ENCODE measurements at places on chromosomes 12 and 14.
A peak's percentile ranks its signal among the peaks of the same experiment; 100 is the strongest.

DNA sequence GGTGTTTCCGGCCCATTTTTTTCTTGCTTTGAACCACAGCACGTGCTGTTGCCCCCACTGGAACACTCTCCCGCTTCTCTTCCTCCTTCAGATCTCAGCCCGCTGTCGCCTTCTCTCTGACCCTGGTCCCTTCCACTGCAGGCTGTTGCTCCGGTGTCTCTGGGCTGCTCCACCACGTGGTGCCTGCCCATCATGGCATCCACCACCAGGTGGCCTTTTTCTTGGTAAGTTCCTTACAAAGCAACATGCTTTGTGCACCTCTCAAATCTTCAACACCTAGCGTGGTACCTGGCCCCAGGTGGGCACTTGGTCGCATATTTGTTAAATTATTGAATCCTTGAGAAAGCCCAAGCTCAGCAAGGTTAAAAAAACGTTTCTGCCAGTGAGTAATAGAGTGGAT, 19.1 kb downstream of the TUNAR start:
- DNase-seq, result no peak

GRCh38 chr12:106582641-106583230, at the start of gene RFX4:
Gene RFX4, plus strand, starts transcription at chr12:106583004. Its CDS starts 317 bp downstream, at chr12:106583321.
- DNase-seq, result no peak

GRCh38 chr12:7354529-7354928, 50.7 kb downstream of the ACSM4 start:
- no peak for DNase-seq

DNA sequence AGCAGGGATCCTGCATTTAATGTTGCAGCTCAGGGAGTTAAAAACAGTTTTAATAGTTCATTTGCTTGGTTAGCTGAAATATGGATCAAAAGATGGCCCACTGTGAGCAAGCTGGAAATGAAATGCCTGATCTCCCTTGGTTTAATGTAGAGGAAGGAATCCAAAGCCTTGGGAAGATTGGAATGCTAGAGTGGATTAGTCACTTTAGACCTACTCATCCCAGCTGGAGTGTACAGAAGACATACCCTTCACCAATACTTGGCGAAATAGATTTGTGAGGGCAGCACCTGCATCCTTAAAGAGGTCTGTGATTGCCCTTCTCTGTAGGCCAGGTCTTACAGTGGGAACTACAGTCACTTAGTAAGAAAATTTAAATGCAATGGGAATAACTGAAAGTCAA, 58.0 kb upstream of the KRAS start:
- peak; percentile 88 for DNase-seq

- no peak for DNase-seq
Observed at GRCh38 chr14:25247609-25248008, 197.7 kb upstream of the STXBP6 start.

GRCh38 chr12:122602456-122602855, 75.4 kb downstream of the KNTC1 start:
- no peak for DNase-seq

GRCh38 chr12:10409392-10409791, at the start of gene KLRC4:
Gene KLRC4, minus strand, starts transcription at chr12:10409757. Its CDS starts 182 bp downstream, at chr12:10409575.
- DNase-seq, result no peak

DNA sequence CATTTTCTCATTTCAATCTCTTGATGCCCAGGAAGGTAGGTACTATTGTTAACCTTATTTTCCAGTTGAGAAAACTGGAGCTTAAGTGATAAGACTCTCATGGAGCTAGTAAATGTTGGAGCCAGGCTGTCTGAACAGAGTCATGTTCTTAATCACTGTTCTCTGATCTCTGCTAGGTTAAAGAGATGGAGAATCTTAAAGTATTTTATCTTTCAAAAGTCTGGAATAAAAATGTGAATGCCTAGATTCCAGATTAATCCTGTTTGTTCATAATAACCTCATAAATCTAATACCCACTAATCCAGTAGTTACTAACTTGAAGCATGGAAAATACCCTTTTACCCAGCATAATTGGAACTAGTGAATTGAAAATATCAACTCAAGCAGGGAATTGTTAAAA, 341.0 kb upstream of the RGS6 start:
- DNase-seq, result no peak

DNA sequence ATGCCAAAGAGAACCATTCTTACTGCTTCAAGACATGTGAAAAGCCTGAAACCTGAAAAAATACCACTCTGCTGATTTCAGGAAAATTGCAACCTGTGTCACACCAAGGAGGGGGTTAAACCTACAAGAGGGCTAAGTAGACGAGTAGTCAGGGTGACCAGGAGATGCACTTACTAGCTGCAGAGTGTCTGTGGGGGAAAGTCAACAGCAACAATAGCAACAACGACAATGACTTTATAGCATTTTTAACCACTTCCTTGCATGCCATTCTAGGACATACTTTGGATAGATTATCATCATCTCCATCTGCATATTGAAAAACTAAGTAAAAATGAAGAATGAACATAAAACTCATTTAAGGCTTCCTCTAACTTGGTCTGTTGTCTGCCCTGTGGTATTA, 902.7 kb downstream of the BCL11B start:
- DNase-seq, result no peak

DNA sequence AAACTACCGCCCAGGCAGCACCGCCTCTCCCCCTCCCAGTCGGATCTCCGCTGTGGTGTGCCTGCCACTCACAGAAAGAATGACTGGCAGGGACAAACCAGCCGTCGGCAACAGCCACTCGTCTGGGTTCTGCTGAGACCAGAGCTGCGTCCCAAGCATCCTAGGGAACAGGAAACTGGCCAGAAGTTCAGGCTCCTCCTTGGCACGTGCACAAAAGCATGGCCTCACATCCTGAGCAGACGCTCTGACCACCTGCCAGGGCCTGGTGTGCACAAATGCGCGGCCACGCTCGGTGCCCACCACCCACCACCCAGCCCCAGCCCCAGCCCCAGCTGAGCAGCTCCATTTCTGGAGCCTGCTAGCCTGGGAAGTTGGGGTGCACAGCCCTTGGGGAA, 214.8 kb downstream of the DPF3 start:
- DNase-seq, result peak; percentile 36

DNA sequence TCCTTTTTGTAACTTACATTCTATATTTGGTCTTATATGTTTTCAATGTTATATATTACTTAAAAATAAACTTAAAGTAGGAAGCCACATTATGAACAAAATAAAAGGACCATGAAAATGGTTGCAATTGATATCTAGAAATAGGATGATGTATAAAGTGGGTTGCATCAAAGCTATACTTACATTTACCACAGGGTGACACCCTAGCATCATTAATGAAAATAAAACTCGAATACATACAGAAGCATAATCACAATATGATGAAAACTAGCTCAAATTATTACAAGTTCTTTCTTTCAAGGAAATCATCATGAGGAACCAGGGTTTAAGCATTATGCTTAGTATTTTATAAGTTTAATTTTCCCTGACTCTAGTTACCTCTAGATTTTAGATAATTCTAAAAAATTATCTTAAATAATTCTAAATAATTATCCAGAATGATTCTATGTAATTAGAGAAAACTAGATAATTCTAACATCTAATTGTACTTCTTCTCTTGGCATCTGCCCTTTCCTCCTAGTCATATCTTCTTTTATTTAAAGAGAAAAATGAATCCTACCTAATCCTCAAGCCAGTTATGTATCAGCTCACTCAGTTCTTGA, 31.2 kb downstream of the TAS2R7 start:
- DNase-seq, result peak; percentile 32

GRCh38 chr14:99741227-99741976, 51.8 kb upstream of the EML1 start:
- no peak for DNase-seq

DNA sequence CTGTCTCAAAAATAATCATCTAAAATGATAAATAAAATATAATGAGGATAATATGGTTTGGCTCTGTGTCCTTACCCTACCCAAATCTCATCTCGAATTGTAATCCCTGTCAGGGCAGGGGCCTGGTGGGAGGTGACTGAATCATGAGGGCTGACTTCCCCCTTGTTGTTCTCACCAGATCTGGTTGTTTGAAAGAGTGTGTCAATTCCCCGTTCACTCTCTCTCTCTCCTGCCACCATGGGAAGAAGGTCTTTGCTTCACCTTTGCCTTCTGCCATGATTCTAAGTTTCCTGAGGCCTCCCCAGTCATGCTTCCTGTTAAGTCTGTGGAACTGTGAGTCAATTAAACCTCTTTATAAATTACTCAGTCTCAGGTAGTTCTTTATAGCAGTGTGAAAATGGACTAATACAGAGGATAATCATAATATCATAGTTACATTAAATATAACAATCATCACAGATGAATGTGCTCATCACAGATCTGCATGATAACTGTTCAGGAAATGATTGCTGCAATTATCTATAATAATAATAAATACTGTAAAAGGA, 12.6 kb downstream of the EFCAB11 start:
- DNase-seq, result no peak
